Adrenal gland (tissue), 19 donors: ENCODE measurements at places on chromosomes 16 and 17. TPM values are rescaled to one million over a fixed set of nuclear protein-coding genes. Genes with fewer than 3 reads are reported as not detected.

DNA sequence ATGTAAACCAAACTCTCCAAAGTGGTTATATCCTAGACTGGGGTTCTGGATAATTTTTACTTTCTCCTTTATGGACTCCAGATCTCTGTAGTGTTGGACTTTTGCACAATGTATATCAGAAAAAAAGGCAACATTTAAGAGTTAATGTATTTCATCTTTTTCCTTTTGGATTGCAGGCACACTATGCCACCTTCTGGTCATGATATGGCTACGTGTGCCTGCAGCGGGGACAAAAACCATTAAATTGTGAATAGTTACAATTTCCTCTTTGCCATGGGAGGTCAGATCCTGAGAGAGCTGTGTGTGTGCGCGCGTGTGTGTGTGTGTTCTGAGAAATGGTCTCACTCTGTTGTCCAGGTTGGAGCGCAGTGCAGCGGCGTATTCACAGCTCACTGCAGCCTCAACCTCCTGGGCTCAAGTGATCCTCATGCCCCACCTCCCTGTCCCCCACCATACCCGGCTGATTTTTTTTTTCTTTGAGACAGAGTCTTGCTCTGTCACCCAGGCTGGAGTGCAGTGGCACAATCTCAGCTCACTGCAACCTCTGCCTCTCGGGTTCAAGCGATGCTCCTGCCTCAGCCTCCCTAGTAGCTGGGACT lies 4.3 kb upstream of the SGF29 start:
- DNase-seq = peak; percentile 37

DNA sequence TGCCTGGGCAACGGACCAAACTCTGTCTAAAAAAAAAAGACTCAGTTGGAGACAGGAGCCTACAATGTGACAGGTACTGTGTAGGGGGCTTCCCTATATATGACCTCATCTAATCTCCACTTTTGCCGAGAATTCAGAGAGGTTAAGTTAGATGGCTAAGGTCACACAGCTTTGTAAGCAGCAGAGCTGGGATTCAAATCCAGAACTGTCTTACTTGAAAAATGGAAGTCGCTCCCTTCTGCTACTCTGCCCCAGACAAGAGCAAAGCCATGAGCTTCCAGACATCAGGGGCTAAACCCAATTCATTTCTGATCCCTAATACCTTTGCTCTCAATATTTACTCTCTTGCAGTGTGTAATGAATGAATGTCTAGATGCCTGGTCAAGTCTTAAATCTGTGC lies 41.5 kb upstream of the ABCC12 start:
- DNase-seq = no peak

The SLC6A2 gene
- 4.9 TPM for total RNA-seq

The HCRT gene
- total RNA-seq = not detected

DNA sequence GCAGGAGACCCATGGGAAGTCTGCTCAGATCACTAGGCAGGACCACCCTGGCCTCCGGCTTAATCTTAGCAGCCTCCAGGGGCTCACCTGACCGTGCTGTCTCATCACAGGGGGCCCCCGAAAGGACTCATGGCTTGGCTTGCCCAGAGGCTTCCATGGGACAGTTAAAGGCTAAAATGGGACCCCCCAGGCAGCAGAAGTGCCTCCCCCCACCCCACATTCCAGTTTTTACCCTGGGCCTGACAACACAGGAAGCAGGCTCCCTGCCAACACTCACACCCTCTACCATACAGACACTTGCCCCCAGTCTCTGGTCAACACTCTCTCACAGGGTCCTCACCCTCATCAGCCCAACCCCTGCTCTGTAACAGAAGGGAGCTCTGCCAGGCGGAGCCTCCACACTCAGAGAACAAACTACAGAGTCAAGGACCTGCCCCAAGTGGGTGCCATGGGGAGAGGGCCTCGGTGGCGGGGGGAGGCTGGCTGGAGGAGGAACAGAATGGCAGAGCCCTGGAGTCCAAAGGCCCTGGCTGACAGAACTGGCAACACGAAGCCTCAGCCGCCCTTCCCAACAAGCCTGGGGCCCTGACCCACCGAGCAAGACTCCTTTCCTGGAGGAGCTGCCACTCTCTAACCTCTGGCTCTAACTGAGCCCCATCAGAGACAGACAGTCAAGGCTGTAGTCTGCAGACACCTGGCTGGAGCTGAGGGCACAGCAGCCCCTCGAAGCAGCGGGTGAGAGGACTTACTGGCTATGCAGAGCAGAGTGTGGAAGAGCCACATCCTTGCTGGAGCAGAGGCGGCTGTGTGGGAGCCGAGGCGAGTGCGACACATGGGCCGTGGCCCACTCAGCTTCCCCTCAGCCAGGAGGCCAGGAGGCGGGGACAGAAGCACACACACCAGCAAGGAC lies at the start of gene ITGAE:
TSS of gene ITGAE (minus strand) at position 827 of the 910 bp plus-strand sequence. CDS start at position 783, 44 bp downstream.
- no peak for DNase-seq

GRCh38 chr16:84446084-84446483 lies 58.4 kb downstream of the MEAK7 start:
- DNase-seq = no peak

DNA sequence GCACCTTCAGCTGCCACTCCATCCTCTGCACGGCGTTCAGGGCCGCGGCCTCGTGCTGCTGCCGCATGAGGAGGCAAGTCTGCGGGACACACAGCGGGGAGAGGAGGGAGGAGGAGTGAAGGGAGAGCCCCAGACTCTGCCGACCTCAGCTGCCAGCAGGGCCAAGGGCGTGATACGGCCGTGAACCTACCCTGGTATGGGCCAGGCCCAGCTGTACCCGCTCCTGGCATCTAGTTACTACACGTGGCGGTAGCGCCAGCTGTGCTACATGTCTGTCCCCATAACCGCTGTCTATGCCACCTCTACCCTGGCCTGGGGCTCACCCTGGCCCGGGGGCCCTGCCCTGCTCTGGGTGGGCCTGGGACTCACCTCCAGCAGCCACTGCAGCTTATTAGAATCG lies 51.1 kb downstream of the ZNF778 start:
- peak; percentile 34 for DNase-seq

GRCh38 chr17:52140601-52141000 lies 17.9 kb downstream of the CA10 start:
- no peak for DNase-seq

DNA sequence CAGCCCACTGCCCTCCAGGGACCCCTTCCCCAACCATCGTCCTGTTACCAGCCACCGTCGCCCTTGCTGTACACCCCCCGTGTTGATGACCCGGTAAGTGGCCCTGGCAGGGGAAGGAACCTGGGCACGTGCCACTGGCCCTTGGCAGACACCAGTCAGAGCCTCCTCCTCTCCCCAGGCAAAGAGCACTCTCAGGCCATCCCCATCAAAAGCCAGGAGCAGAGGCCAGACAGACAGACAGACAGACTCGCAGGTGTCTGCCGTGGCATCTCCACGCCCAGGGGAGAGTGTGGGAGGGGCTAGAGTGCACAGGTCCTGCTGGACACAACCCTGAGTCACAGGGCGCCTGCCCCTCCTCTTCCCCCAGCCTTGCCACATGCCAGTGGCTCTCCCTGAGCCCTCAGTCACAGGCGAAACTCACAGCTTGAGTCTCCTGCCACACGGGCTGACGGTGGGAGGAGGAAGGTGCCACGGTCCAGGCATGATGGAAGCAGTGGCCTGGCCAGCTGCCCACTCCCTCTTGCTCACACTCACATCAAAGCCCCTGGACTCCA lies 7.8 kb downstream of the CLCN7 start:
- DNase-seq = peak; percentile 93

DNA sequence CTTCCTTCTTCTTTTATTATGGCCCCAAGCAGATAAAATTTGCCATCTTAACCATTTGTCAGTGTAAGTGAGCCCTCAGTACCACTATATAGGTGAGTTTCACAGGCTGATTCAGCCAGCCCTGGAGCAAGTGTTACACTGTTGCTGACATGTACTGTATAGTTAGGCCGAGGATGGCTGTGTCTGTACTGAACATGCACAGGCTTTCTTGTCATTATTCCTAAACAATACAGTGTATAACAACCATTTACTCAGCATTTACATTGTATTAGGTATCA lies 53.7 kb downstream of the AMFR start:
- no peak for DNase-seq

DNA sequence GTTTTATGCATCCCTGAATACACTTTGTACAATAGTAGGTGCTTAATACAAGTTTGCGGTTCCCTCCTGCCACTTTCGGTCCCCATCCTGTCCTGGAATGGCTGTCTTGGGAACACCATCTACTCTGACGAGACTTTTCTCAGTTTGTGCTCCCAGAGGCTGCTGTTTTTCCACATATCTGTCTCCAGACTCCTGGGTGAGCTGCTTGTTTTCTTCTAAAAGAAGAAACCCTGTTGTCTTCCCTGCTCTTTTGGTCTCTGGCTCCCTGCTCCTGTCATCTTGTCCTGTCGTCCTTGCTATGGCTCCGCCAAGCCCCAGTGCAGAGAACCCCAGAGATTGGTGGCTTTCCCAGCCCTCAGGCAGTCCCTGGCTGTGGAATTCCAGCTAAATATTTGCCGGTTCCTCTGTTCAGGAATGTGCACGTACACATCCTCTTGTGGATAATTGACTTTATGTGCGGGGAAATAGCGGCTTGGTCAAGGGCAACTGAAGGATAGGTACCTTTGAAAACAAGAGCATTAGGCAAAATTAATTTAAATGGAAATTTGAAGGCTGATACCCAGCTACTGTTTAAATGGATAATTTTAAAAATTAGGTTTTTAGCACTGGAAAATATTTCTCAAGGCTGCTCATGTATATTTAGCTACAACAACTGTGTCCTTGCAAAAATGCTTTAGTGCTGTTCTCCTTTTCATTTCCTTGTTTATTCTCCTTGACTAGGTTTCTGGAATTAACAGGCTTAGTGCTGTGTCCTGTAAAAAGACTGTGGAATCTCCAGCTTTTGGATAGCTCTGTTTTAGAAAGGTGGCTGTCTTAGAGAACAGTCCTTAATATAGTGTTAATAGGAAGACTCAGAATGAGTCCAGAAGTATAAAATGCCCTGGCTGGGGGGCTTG lies 50.2 kb upstream of the SLC12A3 start:
- DNase-seq = no peak

- no peak for DNase-seq
These were observed 19.6 kb downstream of the ITGB3 start for GRCh38 chr17:47273245-47273644.

DNA sequence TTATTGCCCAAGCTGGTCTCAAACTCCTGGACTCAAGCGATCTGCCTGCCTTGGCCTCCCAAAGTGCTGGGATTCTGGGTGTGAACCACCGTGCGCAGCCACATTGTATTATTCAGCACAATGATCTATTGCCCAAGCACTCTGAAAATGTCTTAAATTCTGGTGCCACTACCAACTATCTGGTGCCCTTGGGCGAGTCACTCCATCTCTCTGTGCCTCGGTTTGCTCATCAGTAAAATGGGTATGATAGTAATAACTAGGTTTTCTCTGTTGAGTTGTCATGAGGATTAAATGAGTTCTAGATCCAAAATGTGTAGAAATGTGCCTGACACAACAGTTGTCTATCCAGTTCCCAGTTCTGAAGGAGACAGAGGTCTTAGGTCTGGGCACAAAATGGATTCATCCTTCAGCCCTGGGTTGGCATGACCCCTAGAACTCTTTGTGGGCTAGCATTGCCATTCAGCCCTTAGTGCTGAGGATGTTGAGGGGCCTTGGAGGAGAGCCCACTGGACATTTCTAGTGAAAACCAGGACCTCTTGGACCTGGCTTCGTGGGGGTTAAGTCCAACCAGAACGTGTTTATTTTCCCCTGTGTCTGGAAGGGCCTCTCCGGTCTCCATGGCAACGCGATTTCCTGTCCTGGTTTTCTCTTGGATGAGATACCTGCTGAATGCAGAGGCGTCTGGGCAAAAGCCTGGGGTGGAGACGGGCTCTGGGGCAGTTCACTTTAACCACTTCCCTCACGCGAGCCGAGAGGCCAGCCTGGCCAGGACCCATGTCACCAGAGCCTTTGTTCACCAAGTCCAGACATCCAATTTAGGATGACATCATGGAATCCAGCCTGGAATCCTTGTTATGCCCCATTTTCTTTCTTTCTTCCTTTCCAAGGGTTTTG lies 43.7 kb upstream of the TNRC6A start:
- peak; percentile 74 for DNase-seq

The SCO1 gene
- total RNA-seq = 34.9 TPM

GRCh38 chr17:72430611-72431432 lies 310.0 kb downstream of the SOX9 start:
- DNase-seq = no peak

- DNase-seq = no peak
These were observed 136.8 kb upstream of the CDH5 start for GRCh38 chr16:66229651-66230050.

DNA sequence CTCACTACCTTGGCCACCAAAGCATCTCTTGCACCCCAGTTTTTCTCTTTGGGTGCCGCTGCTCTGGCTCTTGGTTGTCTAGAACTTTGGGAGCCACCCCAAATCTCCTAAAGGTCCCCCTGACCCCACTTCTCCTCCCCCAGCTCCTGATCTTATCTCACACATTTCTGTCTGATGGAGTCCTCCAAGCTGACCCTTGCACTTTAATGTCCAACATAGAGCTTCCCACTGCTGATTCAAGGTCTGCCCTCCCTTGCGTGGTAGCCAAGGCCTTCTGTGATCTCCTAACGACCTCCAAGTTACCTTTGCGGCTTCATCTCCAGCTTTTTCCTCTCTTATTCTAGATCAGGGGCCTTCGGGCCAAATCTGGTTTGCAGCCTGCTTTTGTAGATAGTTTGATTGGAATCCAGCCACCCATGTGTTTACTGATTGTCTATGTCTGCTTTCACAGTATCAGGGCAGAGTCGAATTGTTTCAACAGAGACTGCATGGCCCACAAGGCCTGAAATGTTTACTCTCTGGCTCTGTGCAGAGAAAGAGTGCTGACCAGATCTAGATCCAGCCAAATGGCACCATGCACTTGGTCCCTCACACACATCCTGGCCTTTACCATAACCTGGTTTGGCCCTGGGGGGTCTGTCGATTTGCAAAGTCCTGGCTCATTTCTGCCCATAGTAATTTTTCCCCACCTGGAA lies 168.6 kb downstream of the HAPSTR1 start:
- no peak for DNase-seq

The DPEP3 gene
- total RNA-seq = not detected

The KRT9 gene
- total RNA-seq = 0.32 TPM

DNA sequence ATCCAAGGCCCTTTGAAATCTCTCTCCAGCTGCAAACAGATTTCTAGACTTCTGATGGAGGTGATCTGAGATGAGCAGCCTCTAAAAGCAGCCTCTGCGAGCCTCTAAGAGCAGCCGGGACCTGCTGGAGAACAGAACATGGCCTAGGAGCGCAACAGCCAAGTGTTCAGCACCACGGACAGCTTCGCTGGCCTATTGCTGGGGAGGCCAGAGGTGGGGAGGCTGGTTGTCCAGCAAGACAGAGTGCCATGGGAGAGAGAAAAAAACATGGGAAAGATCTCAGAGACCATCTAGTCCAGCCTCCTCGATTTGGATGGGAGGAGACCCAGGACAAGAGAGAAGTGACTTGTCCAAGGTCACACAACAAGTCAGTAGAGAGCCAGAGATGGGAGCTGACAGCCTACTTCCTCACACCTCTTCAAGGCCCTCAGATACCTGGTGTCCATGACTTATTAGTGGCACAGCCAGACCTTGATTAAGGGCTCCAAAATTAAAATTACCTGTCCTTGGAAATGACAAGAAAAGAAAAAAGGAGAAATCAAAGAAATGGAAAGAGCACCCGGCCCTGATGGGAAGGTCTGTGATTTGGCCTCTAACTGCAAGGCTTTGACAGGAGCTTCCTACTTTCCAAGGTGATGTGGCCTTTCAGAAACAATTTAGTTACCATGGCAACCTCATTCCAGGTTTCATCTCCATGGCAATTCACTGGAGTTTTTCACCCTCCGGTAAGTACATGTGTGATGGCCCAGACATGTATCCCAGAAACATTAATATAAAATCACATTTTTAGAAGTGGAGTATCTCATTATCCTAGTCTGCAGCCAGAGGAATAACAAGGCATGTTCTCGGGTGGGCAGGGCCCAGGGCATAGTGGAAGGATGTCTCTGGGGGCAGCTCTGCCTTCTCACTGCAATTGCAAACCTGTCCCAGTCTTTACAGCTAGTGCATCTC lies 14.5 kb downstream of the RPRML start:
- DNase-seq = no peak

The UBE2O gene
- total RNA-seq = 10.4 TPM
